ENCODE measurements at places on chromosomes 11 and 22. TPM values are rescaled to one million over a fixed set of nuclear protein-coding genes. Genes with fewer than 3 reads are reported as not detected.

DNA sequence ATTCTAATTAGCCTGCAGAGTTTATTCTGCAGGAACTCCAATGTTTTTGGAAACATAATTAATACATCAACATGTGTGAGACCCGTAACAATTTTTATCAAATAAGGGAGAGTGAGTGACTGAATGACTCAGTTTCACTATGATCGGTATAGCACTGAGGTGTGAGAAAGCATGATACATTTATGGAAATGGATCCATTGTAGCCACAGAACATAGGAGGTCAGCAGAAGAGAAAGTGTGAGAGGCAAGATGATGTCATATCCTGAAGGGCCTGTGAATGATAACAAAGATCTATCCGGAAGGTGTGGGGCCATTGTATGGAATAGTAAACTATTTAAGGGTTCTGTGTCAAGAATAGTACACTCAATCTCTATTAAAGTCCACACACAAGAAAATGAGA, 1406.1 kb upstream of the TENM4 start:
- DNase-seq = no peak

- peak; percentile 87 for DNase-seq
Measured at GRCh38 chr11:7527029-7527428, 13.2 kb downstream of the PPFIBP2 start.

DNA sequence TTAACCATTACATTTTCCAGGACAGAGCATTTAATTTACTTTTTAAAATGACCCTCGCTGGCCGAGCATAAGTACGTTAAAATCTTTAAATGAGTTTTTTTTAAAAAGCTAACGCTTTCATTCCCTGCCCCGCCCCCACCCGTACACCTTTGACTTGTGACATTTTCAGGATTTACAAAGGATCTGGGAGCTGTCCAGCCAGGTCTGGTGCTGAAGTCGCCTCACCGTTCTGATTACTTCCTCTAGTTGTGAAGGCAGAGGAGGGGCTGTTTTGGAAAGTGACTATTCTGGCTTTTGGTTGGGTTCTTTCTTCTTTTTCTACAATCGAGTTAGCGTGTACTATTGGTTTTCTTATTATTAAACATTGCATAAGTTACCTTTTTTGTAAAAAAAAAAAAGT, 2.9 kb downstream of the C11orf87 start:
- DNase-seq = no peak

Gene OR52I2
- total RNA-seq = not detected

Gene PYGM
- 3.2 TPM for total RNA-seq

Gene C11orf42
- total RNA-seq = not detected

Gene UEVLD
- total RNA-seq = 23.3 TPM

Gene CHORDC1
- total RNA-seq = 66.4 TPM

Measured in activated CD8-positive, alpha-beta memory T cell treated with anti-CD3 and anti-CD28 coated beads, Interleukin-2, amount 10 ng/mL, durations not matched to agents 7 days and 5 days (primary cell).